NCI-H510A (cell line): ENCODE measurements at places on chromosomes 1 and 21.

DNA sequence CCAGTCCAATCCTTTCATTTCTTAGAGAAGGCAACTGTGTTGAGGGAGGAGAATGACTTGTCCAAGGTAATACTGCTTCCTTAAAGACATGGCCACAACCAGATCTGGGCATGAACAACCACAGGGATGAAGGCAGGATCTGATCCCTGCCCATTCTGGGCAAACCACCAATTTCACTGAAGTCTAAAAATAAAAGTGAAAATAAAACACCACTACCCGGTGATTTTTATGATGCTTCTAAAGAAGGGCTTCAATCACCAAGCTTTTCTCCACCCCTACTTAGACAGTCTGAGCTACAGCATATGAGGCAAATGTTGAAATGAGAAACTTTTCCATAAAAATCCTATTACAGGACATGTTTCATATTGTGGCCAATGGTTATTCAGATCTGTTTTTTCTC is 133.0 kb downstream of the PTPN14 start:
- DNase-seq = no peak

- no peak for DNase-seq
Measured at GRCh38 chr21:32956061-32956656, 69.6 kb upstream of the OLIG2 start.

- no peak for DNase-seq
Measured at GRCh38 chr21:38784458-38785266, 21.1 kb upstream of the ETS2 start.

GRCh38 chr1:25109531-25109951 is 122.8 kb downstream of the SYF2 start:
- no peak for DNase-seq
